NCI-H446 treated with DMSO at 0.1 percent for 48 hours (cell line): ENCODE measurements at places on chromosomes 1 and 21.
A peak's percentile ranks its signal among the peaks of the same experiment; 100 is the strongest.

DNA sequence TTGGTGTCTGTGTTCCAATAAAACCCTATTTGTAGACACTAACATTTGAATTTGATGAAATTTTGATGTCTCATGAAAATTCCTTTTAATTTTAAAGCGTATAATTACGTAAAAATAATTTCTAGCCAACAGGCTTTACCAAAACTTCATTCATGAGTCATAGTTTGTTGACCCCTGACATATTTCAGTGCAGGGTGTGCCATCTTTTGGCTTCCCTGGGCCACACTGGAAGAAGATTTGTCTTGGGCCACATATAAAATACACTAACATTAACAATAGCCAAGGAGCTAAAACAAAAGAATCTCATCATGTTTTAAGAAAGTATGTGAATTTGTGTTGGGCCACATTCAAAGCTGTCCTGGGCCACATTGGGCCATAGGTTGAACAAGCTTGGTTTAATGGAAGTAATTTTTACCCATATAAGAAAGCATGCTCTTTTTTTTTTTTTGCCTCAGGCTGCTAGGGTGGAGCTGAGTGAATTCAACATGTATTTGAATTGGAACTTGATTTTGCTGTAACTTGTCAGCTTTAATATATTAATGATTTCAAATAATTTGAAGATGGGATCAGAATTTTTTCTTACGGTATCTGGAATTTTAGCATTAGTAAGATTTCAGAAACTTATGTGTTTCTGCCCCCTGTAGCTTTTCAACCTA, 267.7 kb upstream of the RGS18 start:
- no peak for DNase-seq

- DNase-seq, result no peak
These were observed 14.0 kb upstream of the TBX15 start for GRCh38 chr1:119002028-119002686.

- no peak for DNase-seq
These were observed 13.1 kb downstream of the ATP13A2 start for GRCh38 chr1:16998589-16998988.

DNA sequence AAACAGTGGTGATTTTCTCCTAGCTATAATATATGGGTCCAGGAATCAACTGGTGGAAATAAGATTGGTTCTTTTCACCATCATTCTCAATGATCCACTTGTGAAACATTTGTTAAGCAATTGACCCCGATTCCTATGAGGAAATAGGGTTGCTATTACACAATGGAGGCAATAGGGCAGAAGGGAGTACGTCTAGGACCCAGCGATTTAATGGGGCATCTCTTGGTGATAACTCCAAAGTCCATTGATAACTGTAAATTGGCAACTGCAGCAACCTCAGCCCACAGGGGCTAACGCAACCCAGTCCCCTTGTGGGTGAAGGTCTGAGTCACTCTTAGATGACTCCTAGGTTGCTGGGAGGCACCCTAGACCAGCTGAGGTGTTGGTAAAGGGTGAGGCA, 62.5 kb upstream of the BARHL2 start:
- DNase-seq, result no peak

- no peak for DNase-seq
These were observed 23.9 kb downstream of the FASLG start for GRCh38 chr1:172682812-172683211.

DNA sequence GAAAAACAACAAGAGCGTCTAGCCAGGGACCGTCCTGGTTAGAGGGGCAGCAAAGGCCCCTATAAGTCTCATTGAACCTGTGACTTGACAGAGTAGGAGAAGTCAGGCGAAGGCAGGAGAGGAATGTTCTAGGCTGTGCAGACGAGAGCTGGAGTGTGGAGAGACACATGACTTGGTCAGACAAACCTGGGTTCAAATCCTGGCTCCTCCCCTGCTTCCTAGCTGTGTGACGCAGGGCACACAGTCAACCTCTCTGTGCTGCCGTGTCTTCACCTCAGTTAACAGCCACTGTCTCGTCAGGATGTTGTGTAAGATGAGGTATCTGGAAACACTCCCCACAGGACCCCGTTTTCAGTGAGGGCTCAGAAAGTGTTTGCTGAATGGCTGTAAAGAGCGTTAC, 15.6 kb downstream of the SLC66A1 start:
- no peak for DNase-seq

- DNase-seq, result no peak
These were observed 522.9 kb downstream of the KIF26B start for GRCh38 chr1:245677461-245678240.

DNA sequence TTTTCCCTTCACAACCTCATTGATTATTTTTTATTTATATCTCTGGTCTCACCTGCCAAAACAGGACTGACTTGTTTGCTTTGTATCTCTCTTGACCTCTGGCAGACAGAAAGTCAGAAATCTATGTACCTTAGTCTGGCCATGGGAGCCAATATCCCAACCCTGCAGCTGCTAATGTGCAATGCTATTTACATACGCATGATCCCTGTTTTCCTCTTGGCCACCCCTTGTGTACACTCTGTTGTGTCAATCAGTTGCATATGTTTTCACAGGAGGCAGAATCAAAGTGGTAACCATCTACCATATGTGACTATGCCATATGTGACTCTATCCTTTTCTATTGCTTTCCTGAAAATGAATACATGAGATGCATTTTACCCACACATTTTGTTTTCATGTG, 688.8 kb downstream of the PLA2G4A start:
- peak; percentile 42 for DNase-seq

GRCh38 chr1:197234581-197234980, 33.5 kb upstream of the CRB1 start:
- DNase-seq, result no peak

DNA sequence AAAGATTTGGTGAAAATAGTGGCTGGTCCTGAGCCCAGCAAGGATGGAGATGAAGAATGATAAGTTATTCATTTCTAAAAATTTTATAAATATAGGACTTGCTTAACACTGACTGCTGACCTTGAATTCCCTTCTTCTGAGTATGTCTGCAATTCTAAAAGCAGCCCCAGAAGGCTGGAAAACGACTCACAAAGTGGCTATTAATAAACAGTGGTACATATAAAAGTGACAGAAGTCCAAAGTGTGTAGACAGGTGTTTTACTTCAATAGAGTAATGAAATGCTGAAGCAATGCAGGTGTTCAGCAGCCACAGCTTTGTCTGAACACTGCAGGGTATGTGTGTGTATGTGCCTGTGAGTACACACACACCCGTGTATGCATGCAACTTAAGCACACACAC, 219.0 kb upstream of the NRIP1 start:
- DNase-seq, result no peak

GRCh38 chr1:200776949-200777348, 38.3 kb downstream of the CAMSAP2 start:
- DNase-seq, result no peak

DNA sequence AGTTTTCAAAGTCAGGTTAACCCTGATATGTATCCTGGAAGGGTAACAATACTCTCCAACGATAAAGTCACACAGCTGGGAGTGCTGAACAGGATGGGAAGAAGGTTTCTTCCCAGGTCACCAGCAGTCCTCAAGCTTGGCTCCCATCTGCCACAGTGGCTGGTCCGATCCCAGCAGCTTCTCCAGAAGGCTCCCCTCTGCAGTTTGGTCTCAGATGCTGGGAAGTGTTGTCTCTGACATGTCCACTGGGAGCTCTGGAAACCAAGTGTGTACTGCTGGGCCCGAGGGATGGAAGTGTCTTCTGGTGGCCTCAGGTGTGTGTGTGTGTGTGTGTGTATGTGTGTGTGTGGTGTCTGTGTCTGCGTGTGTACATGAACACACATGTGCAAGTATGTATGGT, 16.4 kb upstream of the GNL2 start:
- no peak for DNase-seq

GRCh38 chr1:65166572-65167305, 18.7 kb downstream of the AK4 start:
- DNase-seq, result no peak

DNA sequence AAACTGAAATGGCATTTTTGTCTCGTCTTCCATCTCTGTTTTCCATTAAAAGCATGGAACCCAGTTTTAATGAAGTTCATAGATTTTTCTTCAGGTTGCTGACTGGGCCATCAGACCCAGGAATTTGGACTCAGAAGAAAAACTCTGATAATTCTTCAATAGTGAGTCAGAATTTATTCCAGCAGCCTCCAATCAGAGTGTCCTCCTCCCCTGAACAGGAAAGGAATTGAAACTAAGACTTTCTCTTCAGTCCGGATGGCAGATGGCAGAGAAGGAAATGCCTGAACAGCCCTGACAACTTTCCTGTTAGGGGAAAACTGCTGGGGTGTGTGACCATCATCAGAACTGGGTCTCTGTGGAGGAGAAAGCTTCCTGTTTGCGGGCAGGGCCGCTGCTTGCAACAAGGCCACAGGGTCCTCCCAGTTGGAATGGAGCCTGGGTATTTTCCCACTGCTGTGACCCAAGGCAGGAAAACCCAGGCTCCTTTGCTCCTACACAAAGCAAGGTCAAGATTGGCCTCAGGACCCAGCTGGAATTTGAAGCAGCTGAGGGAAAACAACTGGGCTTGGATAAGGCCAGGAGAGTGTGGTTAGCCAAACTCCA, 20.7 kb downstream of the CD34 start:
- DNase-seq, result no peak

DNA sequence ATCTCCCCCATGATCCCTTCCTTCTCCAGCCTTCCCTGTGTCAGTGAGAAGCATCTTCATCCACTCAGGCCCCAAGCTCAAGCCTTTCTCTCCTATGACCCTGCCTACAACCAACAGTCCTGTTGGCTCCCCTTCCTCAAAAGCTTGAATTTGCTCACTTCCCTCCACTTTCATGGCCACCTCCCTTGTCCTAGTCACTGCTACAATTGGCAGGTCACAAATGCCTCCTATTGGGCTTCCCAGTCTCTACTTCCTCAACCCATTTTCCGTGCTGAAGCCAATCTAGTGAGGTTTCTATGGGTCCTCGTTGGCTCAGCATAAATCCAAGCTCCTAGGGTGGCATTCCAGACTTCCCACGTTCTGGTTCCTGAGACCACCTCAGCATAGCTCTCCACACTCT, 40.2 kb upstream of the SLC6A9 start:
- DNase-seq, result no peak

GRCh38 chr1:59393211-59394180, 96.6 kb downstream of the FGGY start:
- peak; percentile 99 for DNase-seq

- DNase-seq, result peak; percentile 0
These were observed 2.8 kb upstream of the CD1D start for GRCh38 chr1:158177700-158178450.

- DNase-seq, result no peak
These were observed 128.8 kb downstream of the PDE4B start for GRCh38 chr1:65921446-65921845.

DNA sequence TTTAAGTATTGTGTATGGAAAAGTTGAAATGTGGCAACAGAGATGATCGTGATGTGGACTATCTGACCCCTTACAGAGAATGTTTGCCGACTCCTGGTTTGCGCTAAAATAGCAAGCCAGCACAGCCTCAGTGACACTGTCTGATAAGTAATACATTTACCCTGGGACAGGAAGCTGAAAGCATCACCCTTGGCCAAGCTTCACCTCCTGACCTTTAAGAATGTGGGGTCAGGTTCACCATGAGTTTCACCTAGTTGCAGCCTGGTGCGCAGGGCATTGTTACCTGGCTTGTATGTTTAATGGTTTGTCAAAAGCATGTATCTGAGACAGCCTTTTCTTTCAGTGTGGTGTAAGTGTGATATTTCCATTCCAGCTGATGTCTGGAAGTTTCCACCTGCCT, 29.2 kb downstream of the TRAF5 start:
- DNase-seq, result no peak

DNA sequence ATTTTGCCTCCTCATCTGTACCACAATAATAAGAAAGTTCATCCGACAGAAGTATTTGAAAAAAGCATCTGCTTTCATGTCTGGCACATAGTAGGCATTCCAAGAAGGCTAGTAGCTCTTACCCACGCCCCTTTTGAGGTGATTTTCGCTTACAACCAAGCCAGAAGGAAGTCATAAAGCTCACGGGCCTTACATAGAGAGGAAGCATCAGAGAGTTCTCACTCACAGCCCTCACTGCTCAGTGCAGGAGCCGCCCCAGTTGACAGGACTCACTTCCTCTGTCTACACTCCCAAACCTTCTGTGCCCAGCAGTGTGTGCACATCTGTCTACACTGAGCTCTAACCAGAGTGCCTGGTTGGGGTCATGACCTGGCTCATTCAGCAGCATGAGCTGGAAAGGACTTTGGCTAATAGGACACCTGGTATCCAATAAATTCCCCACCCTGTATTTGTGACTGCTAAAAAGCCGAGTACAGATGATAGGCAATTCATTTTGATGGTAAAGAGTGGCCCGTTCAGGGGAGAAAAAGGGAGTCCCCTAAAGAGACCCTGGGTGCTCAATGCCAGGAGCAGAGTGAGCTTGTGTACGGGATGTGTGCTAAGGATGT, 36.8 kb upstream of the DUSP10 start:
- no peak for DNase-seq

DNA sequence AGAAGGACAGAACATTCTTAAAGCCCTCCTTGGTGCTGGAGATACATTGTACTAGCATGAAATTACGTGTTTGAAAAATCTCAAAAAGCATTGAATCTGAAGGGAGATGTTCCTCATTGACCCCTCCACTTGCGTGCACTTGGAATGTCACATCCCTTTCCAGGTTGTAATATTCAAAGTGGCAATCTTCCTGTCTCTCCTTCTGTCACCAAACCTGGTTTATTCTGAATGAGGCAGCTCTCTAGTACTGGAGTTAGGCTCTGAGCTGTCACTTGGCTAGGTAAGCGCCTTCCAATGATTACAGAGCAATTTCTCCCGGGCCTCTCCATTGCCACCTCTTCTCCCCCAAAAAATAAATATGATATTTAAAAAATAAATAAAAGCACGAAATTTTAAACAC, 855 bp downstream of the DSCAM start:
- no peak for DNase-seq

- DNase-seq, result no peak
These were observed 16.2 kb downstream of the DNAJC11 start for GRCh38 chr1:6685381-6685780.

DNA sequence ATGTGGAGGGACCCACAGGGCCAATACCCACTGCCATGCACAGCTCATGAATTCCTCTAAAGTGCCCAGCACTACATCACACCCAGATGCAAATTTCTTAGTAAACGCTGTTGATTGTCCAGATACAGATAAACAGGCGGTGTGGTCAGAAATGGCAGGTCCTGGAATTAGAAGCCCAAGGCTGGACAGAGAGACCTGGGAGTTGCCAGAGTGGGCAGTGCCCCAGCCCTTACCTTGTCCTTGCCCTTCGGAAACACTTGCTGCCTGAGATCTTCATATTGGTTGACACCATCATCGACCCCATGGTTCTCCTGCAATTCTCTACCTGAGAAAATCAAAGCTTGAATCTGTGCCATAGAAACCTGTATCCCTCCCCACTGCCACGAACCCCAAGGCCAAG, 149.3 kb upstream of the ETV3 start:
- DNase-seq, result no peak

DNA sequence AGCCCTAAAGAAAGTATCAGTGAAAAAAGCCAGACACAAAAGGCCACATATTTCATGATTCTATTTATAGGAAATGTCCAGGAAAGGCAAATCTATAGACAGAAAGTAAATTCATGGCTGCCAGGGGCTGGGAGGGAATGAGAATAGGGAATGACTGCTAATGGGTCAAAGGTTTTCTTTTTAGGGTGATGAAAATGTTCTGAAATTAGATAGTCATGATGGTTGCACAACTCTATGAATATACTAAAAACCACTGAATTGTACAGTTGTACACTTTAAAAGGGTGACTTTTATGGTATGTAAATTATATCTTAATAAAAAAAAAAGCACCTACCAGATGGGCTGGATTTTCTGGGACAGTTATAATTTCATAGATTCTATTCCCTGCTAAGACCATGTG, 114.8 kb downstream of the CNIH3 start:
- DNase-seq, result no peak

- peak; percentile 12 for DNase-seq
These were observed 8.8 kb upstream of the ANGPTL7 start for GRCh38 chr1:11180342-11180744.

- DNase-seq, result no peak
These were observed 60.2 kb downstream of the DMRTB1 start for GRCh38 chr1:53519421-53519820.
